ENCODE measurements at places on chromosomes 11 and 22.

- DNase-seq, result no peak
These were observed 3.6 kb downstream of the TNNI2 start for GRCh38 chr11:1842149-1843097.

- DNase-seq, result no peak
These were observed 101.0 kb downstream of the PTPRJ start for GRCh38 chr11:48081151-48082010.

DNA sequence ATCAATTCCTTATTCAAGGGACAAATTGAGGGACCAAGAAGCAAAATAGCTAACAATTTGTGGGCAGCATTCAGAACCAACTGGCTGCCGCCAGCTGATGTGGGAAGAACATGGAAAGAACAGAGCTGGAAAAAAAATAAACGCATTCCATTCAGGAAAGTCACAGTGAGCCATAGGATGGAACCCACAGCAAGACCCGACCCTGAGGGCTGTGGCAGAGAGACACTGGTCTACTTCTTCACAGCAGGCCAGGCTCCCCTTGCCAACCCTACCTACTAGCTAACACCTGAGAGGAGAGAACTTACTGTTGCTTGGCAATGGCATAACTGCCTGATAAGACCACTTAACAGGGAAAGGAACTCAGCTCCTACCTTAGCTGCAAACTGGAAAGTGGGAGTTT, 123.5 kb upstream of the APOA1 start:
- no peak for DNase-seq

DNA sequence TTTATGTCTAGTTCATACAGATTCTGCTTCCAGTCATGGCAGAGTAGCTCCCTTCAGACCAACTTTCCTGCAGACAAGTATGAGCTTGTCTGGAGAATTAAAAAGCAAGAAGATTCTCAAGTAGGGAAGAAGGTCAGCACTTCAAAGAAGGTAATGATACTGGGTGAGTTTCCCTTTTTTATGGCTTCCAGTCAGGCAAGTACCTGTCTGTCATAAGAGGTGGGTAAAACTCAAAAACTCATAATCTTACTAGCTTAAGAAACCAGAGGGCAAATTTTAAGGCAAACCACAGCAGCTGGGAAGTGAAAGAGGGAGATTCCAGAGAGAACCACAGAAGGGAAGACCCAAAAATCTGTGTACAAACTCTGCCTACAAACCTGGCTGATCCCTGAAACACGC, 54.2 kb downstream of the DENND5A start:
- DNase-seq, result no peak

- DNase-seq, result peak; percentile 26
These were observed 38.0 kb downstream of the MRGPRD start for GRCh38 chr11:68942751-68943271.

DNA sequence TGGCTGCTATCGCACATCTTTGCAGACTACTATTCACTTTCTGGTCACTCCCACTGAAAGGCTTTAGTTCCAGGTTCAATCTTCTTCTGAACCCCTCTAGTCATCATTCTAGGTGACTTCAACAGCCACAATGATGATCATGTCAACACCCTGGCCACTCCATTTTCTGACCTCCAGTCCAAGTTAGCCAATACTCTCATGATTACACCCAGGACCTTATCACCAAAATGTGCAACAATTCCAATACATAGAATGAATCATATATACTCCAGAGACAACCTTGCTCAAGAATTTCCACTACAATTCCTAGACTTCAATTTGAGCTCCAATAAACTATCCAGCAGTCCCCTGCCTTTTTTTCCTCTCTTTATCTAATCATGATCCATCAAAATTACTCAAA, 70.7 kb downstream of the PAK1 start:
- no peak for DNase-seq

DNA sequence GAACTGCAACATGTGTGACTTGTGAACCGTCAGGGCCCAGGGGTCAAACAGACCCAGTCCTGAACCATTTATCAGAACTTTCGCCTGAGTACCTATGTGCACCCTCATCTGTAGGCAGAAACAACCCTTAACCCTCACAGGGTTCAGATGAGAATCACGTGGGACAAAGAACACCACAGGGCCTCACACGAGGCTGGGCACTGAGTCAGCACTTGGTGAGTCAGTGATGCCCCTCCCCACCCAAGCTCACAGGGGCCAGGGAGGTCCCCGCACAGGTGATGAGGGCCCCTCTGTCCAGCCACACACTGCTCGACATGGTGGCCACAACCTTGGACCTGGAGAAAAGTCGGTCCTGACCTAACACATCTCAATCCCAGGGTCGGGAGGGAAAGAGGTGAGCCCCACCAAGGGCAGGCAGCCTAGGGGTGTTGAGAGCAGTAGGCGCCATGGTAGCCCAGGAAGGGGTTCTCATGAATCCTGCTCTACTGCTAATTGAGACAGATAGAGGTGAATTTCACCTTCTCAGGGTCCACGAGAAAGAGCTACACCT, 176.4 kb downstream of the SHANK2 start:
- DNase-seq, result no peak

All from HT-29 (cell line).